ENCODE measurements at places on chromosomes 2 and 18.

DNA sequence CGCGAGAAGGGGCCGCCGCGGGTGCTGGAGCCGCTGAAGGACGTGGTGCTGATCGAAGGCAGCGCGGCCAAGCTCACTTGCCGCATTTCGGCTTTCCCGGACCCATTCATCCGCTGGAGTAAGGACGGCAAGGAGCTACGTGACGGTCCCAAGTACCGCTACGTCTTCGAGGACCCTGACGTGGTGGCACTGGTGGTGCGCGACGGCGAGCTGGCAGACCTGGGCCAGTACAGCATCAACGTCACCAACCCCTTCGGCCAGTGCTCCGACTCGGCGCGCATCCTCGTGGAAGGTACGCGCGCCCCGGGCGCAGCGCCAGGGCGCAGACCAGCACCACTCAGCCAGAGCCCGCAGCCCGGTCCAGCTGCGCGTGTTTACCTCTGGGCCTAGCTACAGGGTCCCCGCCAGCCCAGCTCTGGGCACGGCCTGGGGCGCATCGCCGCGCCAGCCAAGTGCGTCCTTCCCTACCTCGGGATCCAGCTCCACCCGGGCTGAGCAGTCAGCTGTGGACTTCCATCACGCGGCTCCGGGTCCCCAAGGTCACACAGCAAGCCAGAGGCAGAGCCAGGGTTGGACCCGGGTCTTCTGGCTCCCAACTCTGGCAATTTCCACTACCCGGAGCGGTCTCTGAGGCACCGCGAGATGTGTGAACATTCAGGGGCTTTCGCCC lies 1.7 kb upstream of the GMPPA start:
- no peak for DNase-seq

DNA sequence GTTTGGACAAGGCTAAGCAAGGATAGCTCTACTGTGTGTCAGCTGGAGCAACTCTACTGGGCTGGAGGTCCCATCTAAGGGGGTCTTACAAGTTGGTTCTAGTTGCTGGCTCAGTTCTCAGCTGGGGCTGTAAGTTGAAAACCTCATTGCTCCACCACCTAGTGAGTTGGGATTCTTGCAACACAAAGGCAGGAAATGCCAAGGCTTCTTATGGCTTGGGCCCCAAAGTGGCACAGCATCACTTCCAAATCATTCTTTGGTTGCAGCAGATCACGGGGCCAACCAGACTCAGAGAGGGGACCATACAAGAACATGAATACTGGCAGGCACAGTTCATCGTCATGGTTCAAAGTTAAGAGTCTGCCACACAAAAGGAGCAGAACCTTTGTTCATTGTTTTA lies 332.7 kb downstream of the LRRTM1 start:
- DNase-seq: no peak

DNA sequence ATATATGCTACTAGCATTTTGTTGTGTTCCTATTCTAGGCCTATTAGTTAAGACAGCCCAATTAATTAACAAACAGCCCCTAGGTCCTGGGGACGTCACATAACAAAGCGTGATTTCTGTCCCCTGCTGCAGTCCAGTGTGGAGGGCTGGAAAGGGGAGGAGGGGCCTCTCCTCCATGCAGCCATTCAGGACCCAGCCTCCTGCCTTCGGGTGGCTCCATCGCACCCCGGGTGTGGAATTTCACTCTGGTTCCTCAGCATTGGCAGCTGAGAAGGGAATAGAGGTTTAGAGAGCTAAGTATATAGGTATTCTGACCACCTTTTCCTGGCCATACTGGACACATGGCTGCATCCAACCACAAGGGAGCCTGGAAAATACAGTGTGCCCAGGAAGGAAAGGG lies 42.4 kb downstream of the MC2R start:
- no peak for DNase-seq

- DNase-seq: no peak
Measured at GRCh38 chr2:74747411-74748080, 86.4 kb upstream of the HK2 start.

GRCh38 chr2:65204461-65205210 lies 23.0 kb upstream of the ACTR2 start:
- no peak for DNase-seq

- DNase-seq: no peak
Measured at GRCh38 chr2:129460299-129461198, 518.9 kb upstream of the RAB6C start.

DNA sequence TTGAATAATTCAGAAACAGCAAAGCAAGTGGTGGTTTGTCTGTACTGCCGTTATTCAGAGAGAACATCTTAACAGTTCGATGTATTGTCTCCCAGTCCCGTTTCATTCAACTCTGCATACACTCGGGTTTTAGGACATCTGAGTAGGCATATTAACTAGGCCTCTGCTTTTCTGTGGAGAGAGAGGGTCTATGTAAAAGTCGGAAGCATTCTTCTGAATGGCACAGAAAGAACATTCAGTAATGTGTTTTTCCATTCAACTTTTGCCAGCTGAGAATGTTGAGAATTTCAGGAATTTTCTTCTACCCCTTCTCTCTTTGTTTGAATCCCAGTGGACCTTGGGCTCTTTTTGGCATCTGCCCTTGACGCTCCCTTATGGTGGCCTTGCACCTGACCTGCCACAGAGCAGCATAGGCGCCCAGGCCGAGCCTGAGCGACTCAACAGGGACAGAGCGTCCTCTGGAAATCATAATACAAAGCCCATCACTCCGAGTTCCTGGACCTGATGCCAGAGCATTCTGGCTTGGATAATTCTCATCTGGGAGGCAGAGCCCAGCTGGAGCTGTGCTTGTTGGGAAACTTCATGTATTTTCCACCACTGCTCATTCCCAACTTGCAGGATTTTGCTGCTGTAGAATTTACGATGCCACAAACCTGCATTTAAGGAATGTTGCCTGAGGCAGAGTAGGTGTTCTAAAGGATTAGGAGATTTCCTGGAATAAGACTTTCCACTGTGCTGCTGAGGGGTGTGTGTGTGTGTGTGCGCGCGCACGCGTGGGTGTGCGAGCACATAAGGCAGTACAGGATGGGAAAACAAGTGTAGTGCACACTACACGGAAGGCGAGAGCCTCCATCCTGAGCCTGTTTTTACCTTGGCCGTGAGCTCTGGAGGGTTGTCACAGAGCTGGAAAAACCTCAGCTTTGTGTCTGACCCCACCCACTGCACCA lies 77.2 kb upstream of the TXNDC2 start:
- DNase-seq: no peak

DNA sequence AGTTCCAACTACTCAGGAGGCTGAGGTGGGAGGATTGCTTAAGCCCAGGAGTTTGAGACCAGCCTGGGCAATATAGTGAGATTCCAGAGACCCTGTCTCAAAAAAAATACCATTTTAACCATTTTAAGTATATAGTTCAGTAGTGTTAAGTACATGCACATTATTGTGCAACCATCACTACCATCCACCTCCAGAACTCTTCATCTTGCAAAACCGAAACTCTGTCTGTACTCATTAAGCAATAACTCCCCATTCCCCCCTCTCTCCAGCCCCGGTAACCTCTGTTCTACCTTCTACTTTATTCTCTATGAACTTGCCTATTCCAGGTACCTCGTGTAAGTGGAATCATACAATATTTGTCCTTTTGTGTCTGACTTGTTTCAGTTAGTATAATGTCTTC lies 86.4 kb downstream of the GFPT1 start:
- no peak for DNase-seq

DNA sequence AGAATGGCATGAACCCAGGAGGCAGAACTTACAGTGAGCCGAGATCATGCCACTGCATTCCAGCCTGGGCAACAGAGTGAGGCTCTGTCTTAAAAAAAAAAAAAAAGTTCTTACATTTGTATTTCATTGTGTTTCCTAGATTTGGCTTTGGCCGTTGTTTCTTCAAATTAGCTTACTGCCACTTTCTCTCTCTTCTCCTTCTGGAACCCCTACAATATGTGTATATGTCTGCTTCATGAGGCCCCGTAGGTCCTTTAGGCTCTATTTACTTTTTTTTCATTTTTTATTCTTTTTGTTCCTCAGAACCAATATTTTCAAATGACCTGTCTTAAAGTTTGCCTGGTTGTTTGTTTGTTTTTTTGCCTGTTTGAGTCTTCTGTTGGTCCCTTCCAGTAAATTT lies 41.2 kb downstream of the RMDN2 start:
- DNase-seq: no peak

- no peak for DNase-seq
Measured at GRCh38 chr2:120904830-120905234, 169.2 kb downstream of the GLI2 start.

All from RCC 7860 (cell line).